SJCRH30 (cell line): ENCODE measurements at places on chromosomes 1 and 21. TPM values are rescaled to one million over a fixed set of nuclear protein-coding genes. Genes with fewer than 3 reads are reported as not detected.

KCNA2 gene
- not detected in 2 replicates for total RNA-seq

SLC44A5 gene
- total RNA-seq, result 0.33 and 0.47 TPM in 2 replicates

DDR2 gene
- total RNA-seq, result 41.1 and 47.8 TPM in 2 replicates

DNA sequence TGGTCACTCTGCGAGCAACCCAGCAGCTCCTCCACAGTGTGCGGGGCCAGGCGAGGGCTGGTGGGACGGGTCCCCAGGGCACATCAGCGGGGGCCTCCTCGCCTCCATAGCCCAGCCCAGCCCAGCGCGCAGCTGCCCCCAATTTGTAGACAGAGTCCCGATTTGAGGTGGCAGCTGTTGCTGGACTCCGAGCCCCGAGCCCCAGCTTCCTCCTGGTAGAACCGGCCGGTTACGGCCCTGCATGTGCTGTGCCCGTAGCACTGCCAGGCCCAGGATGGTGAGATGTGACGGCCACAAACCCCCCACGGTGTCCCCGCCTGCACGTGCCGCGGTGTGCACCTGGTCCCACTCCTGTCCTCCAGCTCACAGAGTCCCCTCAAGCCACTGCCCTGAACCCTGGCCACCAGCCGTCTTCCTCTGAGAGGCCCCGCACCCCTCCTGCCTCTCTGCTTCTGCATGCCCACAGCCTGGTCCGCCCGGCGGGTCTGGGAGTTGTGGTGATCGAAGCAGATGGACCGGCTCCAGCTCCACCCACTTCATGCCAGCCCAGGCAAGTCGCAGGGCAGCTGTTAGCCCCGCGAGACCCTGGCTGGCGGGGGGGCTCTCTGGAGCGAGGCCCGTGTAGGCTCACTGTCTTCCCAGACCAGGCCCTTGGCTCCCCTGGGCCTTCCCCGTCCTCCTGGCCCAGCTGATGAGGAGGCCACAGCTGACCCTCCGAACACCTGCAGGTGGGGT is 55.5 kb downstream of the MORN1 start:
- DNase-seq, result peak; percentile 83

- no peak for DNase-seq
These were observed 4.0 kb upstream of the FOXD3 start for GRCh38 chr1:63318201-63318979.

- no peak for DNase-seq
These were observed 121.5 kb downstream of the PLD5 start for GRCh38 chr1:242402956-242403355.

DNA sequence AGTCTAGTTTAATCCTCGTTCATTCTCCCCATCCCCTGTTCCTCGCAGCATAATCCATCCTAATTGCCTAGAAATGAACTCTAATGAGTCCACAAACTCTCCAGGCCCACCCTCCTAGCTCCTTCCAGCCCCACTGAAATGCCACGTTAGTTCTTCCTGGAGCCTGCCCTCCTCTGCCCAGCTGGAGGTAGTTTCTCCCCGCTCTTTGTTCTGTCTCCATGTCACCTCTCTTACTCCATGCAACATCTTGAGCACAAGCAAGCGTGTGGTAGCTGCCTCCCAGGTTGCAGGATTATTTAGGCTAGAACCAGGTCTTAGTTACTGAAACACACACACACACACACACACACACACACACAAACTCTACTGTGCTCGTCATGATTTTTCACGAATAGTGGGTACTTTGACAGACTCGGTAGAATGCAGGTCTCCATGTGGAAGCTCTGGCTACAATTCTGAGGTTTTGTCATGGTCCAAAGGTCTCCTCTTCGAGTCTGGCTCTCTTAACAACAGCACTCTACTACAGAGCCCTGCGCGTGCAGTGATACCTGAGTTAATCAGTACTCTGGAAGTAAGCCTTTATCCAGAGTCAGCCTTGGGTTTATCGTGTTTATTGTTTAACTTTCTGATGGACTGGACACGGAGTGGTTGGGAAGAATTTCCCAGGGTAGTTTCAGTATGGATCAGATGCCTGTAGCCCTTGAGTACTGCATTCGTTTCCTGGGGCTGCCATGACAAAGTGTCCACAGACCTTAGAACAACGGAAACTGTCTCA is 27.5 kb downstream of the HUNK start:
- no peak for DNase-seq

GRCh38 chr1:111888740-111889376 is 100.6 kb downstream of the KCND3 start:
- DNase-seq, result no peak

FLAD1 gene
- total RNA-seq, result 25.6 and 28.0 TPM in 2 replicates

DNA sequence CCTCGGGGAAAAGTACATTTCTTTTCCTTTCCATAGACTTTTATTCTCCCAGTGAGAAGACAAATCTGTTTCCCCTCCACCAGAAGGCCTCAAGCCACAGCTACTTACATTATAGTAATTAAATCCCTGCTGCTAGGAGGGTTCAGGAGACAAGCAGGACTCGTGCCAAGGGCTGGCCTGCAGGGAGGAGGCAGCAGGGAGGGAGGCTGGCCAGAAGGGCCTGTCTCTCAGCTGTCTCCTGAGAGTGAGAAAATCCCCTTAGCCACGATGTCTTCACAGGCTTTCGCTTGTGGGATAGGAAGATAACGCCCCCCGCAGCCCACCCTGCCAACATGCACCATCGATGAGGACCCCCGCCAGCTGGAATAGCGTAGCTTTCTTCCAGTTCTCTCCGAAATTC is 14.0 kb downstream of the KCNN3 start:
- DNase-seq, result peak; percentile 90

GRCh38 chr1:101259744-101260148 is 22.9 kb downstream of the S1PR1 start:
- no peak for DNase-seq

DNA sequence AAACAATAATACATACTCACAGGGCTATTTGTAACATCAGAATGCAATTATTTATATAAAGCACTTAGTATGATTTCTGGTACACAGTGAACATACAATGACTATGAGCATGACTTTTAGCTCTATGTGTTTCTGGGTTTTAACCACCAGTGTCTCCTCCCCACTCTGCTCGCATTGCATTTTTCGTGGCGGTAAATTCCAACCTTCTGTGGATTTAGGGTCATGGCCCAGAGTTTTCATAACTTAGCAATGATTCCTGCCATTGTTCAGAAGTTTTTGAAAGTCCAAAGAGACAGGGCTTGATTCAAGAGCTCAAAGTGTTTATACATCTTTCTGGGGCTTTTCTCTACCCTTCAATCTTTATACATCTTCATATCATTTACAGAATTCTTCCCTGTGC is 191.3 kb downstream of the BACH1 start:
- DNase-seq, result no peak

- peak; percentile 37 for DNase-seq
These were observed 11.5 kb upstream of the KCNAB2 start for GRCh38 chr1:6033986-6034749.

CELA3B gene
- not detected in 2 replicates for total RNA-seq

DNA sequence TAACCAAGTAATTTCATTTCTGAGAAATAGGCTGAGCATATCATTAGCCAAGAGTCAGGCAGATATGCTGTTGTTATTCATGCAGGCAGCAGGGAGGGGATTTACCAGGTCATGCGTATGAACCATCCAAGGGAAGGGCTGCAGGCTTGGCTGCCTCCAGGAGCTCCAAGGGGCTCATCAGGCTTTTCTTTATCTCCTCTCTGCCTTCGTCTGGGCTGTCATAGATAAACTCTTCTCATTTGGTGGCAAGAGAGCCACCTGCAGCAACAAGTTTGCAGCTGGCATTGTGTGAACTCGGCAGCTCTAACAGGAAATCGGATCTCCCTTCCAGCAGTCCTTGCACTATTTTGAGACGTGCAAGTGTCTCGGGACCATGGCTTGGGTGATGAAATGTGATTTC is 7.5 kb downstream of the CCDC27 start:
- no peak for DNase-seq

- DNase-seq, result peak; percentile 68
These were observed 156.1 kb downstream of the KIF26B start for GRCh38 chr1:245310571-245311531.

VWA5B1 gene
- not detected in 2 replicates for total RNA-seq

DNA sequence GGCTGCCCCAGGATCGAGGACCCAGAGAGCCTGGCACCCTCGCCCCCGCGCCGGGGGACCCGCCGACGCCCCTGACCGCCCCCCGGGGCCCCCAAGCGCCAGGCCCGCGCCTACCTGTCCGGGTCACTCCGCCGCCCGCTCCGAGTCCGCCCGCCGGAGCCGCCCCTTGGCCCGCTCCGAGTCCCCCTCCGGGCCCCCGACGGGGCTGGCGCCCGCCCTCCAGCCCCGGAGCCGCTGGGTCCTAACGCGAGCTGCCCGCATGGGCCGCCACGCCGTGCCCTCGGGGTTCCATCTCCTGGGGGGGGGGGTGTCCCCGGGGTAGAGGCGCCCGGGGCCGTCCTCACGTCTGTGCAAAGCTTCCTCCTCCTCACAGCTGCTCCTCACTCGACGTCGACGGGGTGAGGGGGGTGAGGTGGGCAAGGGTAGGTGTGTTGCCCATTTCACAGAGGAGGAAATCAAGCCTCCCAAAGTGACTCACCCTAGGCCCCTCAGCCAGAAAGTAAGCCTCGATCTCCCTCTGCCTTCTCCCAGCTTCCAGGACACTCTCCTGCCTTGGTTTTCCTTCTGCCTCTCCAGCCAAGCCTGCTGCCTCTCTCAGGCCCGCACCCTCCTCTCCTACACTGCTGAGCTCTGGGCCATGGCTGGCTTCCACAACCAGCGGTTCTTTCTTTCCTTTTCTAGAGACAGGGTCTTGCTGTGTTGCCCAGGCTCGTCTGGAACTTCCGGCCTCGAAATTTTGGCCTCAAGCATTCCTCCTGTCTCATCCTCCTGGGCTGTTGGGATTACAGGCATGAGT is at the start of gene MFAP2:
TSS of gene MFAP2 (minus strand) at position 148 of the 796 bp plus-strand sequence. CDS start 2,347 bp downstream, outside the sequence.
- DNase-seq, result no peak

ATP5PO gene
- 307 and 349 TPM in 2 replicates for total RNA-seq

DNA sequence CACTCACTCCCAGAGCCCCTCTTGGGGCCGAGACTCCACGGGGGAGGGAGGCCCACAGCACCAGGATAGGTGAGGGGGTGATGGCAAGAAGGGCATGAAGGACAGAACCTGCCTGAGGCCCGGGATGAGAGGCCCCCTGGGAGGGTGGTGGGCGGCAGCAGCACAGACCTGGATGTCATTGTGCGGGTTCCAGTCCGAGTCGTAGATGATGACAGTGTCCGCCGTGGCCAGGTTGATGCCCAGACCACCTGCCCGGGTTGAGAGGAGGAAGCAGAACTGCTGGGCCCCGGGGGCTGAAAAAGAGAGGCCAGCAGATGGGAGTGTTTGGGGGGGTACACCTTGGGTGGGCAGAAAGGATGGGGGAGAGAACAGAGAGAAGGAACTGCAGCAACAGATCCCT is 50.1 kb downstream of the CHD5 start:
- no peak for DNase-seq

GRCh38 chr1:21123287-21123948 is 53.3 kb downstream of the EIF4G3 start:
- DNase-seq, result no peak

- DNase-seq, result no peak
These were observed 52.2 kb upstream of the IRF2BP2 start for GRCh38 chr1:234662148-234662547.

DNA sequence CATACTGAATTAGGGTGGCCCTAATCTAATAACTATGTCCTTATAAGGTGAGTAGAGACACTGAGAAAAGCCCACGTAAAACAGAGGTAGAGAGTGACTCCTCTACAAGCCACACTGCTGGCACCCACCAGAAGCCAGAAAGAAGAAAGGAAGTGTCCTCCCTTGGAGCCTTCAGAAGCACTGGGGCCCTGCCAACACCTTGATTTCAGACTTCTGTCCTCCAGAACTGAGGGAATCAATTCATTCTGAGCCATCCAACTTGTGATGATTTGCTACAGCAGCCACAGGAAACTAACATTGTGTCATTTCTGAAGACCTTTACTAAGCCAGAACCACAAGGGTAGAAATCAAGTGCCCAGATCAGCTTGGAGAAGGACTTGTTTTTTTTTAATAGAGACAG is 15.0 kb downstream of the GNB1 start:
- no peak for DNase-seq

DNA sequence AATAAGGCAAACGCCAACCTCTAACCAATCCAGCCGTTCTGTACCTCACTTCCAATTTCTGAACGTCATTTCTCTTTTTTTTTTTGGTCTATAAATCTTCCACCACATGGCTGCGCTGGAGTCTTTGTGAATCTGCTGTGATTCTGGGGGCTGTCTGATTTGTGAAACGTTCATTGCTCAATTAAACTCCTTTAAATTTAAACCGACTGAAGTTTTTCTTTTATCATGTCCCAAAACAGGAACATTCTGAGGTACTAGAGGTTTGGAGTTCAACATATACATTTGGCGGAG is 65.5 kb upstream of the BACH1 start:
- no peak for DNase-seq
